ENCODE measurements at places on chromosomes 11 and 22.

GRCh38 chr11:46321757-46322156 is 25.5 kb upstream of the DGKZ start:
- DNase-seq: no peak

GRCh38 chr11:8083871-8084281 is 2.9 kb downstream of the TUB start:
- no peak for DNase-seq

GRCh38 chr22:20456064-20456721 is 18.6 kb upstream of the SCARF2 start:
- DNase-seq: peak; percentile 82

DNA sequence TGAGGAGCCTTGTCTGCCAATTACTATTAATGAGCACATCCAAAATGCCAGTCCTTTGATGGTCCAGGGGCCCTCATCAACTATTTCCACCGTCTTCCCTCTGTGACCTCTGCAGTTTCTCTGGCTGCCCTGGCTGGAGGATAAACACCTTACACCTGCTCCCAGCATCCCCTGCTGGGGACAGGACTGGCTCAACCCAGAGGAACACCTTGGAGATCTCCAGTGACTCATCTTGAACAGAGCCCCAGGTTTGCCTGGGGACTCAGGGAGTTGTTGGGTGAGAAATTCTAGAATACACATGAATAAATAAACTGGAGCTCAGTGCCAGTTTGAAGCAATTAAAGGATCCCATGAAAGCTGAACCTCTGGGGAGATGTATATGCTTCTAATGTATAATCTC is 24.0 kb upstream of the ELF5 start:
- no peak for DNase-seq

- no peak for DNase-seq
Observed at GRCh38 chr11:17102462-17102861, 25.0 kb upstream of the RPS13 start.

- peak; percentile 15 for DNase-seq
Observed at GRCh38 chr11:1054143-1055108, 17.9 kb upstream of the MUC6 start.

DNA sequence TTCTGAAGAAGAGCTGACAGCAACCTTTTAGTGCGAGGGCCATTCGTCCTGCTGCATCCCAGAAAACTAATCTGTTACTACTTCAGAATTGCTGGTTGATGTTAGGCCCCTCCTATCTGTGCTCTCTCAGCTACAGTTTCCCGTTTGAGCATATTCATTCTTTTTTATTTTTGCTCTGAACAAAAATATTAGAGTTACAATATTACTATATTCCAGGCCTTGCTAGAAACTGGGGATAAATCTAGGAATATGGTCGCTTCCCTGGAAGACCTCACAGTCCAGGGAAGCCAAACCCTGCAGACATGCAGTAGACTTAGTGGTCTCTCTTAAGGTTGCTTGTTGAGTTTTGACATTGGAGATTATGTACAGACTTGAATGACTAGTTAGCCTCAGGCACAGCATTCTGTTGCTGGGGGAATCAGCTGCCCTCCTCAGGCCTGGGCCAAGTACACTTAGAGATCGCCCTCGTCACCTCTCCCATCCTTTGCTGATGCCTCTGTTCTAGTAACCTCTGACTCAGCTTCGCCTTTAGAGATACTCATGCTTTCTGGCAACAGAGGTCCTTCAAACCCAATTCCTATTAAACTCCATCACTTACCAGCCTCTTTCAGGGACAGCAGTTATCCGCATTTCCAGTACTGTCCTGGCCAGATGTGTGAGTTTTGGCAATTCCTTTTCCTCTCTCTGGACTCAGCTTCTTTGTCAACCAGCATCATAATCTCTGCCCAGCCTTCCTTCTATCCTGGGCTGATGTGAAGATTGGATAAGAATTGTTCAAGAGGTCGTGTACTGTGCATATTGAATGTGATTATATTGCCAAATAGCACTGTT is 698 bp upstream of the ANAPC15 start:
- DNase-seq: no peak

GRCh38 chr11:1773131-1773993 is 9.6 kb upstream of the CTSD start:
- DNase-seq: no peak

GRCh38 chr11:110134110-110134509 is 40.9 kb downstream of the ZC3H12C start:
- no peak for DNase-seq

DNA sequence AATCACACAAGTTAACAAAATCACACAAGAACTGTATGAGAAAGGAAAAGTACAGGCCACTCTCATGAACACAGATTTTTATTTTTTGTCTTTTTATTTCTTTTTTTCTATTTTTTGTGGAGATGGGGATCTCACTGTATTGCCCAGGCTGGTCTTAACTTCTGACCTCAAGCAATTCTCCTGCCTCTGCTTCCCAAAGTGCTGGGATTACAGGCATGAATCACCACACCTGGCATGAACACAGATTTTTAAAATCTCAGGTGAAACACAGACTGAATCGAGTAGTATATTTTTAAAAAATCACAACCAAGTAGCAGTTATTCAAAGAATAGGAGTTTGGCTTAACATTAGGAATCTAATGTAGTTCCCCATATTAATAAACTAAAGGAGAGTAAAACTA is 18.3 kb downstream of the RNF169 start:
- DNase-seq: no peak

DNA sequence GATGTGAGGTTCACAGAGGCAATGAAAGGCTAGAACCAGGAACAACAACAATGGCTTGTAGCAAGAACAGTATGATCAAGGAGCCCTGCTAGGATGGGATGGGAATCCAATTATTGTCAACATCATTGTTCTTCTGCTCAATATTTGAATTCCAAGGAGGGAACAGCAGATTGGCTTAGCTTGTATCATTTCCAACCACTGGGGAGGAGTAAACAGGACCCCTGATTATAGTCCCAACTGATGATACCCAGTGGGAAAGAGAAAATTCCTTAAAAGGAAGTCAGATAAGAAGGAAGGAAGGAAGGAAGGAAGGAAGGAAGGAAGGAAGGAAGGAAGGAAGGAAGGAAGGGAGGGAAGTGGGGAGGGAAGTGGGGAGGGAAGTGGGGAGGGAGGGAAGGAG is 69.5 kb upstream of the ZC3H12C start:
- no peak for DNase-seq

- DNase-seq: no peak
Observed at GRCh38 chr22:26822313-26822712, 164.9 kb downstream of the MIAT start.

- DNase-seq: no peak
Observed at GRCh38 chr22:44916281-44917231, 93.2 kb downstream of the PHF21B start.

DNA sequence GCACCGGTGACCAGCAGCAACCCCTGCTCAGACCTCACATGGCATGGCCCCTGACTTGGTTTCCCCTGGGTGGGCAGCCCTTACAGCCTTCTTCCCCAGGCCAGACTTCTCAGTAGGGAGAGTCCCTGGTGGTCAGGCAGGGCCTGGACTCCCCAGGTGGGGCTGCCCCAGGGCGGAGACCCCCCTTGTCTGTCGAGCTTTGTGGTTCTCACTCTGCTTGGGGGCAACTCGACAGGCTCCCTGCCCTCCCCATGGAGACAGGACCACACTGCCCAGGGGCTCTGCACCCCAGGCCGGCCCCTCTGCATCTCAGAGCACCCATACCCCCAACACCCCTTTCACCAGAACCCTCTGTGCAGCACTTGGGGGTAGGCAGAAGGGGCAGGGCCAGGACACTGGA is 87.7 kb downstream of the MORC2 start:
- no peak for DNase-seq

DNA sequence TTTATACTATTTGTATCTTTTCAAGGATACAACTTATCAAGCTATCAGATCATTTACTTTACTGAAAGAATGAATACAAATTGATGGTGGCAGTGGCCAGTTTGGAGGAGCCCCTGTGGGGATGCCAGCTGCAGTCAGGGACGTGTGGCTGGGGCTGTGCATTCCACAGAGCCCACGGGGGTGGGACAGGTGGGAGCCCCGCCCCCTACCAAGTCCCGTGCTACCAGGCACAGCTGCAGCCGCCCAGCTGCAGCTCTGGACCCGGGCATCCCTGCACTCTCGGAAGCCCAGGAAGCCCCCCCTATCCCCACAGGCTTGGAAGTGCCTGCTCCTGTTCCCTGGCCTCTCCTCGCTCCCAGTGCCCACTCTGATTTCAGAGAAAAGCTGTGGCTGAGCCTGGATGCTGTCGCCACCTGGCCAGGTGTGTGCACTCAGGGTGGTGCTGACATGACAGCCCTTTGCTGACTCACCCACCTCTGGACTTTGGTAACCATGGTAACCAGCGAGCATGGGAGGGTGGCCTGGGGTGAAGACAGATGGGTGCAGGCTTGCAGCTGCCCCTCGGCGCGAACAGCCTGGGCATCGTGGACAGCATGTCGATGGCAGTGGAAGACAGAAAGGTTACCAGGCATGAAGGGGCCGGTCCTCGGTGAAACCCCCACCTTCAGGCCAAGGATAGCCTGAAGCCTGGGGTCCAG is 138.1 kb downstream of the SBF2 start:
- DNase-seq: no peak

DNA sequence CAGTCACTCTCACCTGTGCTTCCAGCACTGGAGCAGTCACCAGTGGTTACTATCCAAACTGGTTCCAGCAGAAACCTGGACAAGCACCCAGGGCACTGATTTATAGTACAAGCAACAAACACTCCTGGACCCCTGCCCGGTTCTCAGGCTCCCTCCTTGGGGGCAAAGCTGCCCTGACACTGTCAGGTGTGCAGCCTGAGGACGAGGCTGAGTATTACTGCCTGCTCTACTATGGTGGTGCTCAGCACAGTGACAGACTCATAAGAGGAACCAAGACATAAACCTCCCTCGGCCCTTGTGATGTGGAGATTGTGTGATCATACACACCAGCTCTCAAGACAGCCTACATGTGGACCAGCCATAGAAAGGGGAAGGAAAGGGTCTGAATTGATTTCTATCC is 113.3 kb downstream of the ZNF280B start:
- no peak for DNase-seq

- no peak for DNase-seq
Observed at GRCh38 chr11:117064275-117064674, 34.0 kb downstream of the SIK3 start.

DNA sequence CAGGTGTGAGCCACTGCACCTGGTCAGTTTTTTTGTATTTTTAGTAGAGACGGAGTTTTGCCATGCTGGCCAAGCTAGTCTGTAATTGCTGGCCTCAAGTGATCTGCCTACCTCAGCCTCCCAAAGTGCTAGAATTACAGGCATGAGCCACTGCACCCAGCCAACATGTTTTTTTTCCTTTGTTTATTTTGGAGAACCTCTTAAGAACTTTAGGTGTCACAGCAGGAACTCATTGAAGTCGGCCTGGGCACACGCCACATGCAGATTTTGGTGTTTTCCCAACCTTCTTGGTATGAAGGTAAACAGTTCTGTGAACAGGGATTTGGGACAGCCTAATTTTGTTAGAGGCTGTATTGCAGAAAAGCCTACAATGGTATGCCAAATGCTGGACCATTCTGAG is 9.4 kb downstream of the DIXDC1 start:
- DNase-seq: no peak

GRCh38 chr11:48122246-48122645 is 94.4 kb upstream of the OR4B1 start:
- no peak for DNase-seq

DNA sequence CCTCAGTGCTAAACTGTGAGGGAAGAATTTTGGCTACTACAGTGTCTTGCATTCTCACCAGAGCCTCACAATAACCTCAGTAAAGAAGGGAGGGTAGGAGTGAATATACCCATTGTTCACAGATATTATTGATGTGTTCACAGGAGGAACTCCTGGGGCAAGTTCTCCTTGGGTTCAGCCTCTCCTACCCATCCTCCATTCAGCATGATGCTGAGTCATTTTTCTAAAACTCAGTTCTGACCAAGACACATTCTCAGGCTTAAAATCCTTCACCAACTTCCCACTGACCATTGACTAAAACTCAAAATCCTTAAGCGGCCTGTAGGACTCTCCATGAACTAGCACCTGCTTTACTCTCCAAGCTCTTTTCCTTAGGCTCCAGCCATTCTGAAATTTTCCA is 48.7 kb downstream of the SYTL2 start:
- no peak for DNase-seq

DNA sequence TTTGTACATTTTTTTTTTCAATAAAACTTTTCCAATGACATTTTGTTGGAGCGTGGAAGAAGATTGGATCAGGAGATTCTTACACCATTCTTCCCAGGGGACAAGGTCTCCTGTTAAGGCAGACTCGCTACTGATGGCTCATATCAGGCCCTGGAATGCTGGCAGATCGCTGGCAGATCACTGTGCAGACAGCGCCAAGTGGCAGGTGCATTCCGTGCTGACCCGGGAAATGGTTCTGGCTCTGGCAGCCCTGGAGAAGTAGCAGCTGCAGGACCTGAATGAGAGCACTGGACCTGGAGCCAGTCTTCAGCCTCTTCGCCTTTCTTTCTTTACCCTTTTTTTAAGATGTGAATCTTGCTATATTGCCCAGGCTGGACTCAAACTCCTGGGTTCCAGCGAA is 10.7 kb downstream of the SERPINH1 start:
- no peak for DNase-seq

DNA sequence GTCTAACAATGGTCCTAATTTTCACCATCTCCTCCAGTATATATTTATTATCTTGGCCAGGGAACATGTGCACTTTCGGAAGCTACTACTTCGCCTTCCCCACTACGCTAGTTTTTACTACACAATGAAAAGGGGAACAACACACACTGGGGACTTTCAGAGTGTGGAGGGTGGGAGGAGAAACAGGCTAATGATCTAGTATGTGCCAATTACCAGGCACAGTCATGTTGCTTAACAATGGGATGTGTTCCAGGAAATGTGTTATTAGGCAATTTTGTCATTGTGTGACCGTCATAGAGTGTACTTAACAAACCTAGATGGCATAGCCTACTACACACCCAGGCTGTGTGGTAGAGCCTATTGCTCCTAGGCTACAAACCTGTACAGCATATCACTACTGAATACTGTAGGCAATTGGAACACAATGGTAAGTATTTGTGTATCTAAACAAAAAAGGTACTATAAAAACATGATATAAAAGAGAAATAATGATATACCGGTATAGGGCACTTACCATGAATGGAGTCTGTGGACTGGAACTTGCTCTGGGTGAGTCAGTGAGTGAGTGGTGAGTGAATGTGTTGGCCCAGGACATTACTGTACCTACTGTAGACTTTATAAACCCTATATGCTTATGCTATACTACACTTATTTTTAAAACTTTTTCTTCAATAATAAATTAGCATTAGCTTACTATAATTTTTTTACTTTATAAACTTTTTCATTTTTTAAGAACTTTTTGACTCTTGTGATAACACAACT is 20.1 kb upstream of the CUL5 start:
- no peak for DNase-seq

DNA sequence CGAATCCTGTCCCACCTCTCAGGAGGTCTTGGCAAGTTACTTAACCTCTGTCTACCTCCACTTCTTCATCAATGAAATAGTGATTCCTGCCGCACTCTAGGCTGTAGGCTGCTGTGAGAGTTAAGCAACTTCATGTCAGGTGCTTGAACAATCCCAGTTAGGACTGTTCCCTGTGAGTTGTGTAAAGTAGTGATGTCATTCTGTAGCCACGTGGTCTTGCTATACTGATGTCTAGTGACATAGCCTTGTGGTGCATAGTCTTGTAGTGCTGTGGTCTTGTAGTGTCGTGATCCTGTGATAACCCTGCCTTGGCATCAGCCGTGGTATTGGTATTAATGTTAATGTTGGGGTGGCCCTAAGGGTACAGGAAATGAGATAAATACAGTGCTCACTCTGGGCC is 30.3 kb upstream of the PRR5 start:
- DNase-seq: no peak

- peak; percentile 45 for DNase-seq
Observed at GRCh38 chr22:30234786-30235470, 11.6 kb downstream of the LIF start.

All from dorsolateral prefrontal cortex (tissue), 122 donors.